ENCODE measurements at places on chromosomes 1 and 21.
A peak's percentile ranks its signal among the peaks of the same experiment; 100 is the strongest.

- DNase-seq, result peak; percentile 48
Observed at GRCh38 chr21:32921632-32922230, 104.0 kb upstream of the OLIG2 start.

DNA sequence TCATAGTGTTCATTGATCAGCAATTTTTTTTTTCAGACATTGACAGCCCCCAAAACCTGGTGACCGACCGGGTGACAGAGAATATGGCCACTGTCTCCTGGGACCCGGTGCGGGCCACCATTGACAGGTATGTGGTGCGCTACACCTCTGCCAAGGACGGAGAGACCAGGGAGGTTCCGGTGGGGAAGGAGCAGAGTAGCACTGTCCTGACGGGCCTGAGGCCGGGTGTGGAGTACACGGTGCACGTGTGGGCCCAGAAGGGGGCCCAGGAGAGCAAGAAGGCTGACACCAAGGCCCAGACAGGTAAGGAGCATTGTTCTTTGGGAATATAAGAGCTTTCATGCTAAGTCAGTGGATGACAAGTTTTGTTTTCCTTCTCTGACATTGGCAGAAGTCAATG lies 49.3 kb downstream of the TNN start:
- no peak for DNase-seq

- no peak for DNase-seq
Observed at GRCh38 chr1:99635664-99636063, 10.2 kb upstream of the PALMD start.

DNA sequence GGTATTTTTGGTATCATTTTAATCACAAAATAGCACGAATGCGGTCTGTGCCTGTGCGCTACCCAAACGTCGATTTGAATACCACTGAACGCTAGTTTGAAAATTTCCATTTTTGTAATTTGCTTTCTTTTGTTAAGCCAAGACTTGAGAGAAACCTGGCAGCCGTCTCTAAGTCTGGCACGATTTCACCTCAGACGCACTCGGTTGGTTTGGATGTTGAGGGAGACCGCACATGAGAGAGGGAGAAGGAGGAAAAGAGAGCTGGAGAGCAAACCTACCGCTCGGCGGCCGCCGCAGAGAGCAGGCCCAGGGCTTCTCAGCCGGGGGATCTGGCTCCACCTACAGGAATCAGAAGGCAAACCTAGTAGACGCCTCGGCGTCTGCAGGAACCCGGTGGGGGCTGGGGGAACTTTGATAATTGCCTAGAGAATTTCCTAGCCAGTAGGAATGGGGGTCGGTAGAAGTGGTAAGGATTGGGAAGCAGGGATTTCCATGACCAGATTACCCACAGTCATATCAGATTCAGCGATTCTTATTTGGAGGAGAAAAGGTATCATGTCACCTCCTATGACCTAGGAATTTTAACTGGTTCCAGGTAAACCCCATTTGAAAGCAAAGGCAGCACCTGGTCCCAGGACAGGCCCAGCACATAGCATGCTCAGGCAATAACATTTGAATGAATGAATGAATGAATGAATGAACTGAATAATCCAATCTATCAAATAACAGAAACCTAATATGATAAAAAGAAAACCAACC lies 83.2 kb downstream of the TM2D1 start:
- peak; percentile 38 for DNase-seq

DNA sequence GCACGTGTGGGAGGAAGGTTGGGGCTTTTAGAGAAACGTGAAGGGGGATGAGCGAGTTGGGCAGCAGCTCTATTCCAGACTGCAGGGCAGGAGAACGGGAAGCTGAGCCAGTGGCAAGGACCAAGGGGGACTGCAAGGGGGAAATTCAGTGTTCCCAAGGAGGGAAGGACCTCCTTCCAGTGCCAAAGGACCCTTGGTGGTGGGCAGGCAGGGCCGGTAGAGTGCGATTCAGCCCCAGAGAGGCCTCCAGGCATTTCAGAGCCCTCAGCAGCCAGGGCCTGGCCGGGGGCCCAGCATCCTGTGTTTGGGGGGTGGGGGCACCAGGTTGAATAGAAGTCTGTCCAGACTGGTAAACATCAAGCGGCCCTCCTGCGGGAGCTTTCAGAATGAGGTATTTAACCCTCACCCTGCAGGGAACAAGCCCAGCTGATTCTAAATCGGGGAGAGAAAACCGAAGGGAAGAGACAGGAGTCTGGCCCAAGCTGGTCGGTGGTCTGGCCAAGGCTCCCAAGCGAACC lies 2.3 kb downstream of the COL9A2 start:
- DNase-seq, result no peak

- DNase-seq, result no peak
Observed at GRCh38 chr1:14768582-14769304, 170.3 kb downstream of the KAZN start.

DNA sequence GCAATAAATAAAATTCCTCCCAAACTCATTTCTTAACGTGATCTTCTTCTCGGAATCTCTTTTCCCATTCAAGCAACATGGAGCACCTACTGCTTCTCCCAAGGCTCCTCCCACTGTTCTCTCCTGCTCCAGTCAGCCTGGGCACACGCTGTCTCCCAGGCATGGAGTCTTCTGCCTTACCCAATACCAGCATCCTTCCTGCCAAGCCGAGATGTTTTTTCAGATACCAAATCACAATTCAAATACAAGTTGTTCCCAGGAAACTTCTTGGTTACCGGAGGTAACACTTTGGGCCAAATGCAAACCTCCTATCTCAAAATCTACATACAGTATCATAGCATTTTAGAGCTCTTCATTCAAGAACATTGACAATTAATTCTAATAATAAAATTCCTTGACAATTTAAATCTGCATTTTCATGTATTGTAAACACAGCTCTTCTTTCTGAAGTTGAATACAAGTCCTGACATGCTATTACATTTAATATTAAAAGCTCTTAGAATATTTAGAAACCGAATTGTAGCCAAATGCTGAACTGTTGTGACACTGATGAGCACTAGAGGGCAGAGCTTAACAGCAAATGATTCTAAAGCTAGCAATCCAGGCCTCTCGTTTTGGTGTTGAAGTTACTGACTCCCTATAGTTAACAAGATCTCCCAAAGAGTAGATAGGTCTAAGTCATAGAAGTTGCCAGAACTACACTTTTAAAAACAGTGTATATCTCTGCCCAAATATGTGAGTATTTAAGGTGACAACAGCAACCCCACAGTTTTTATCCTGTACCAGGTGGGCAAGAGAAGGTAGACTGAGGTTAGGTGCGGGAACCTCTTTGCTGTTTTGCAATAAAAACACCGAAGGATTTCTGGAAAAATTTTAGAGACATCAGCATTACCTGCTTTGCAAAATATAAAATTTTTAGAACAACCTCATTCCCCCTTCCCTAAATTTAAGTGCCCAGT lies 52.3 kb downstream of the BCAR3 start:
- no peak for DNase-seq

- DNase-seq, result no peak
Observed at GRCh38 chr1:196007763-196008162, 600.5 kb downstream of the KCNT2 start.

- DNase-seq, result no peak
Observed at GRCh38 chr1:238061967-238062613, 171.4 kb upstream of the ZP4 start.

GRCh38 chr1:167774710-167775109 lies 52.9 kb downstream of the MPZL1 start:
- DNase-seq, result no peak

GRCh38 chr1:3034728-3035562 lies 13.7 kb downstream of the ACTRT2 start:
- no peak for DNase-seq

DNA sequence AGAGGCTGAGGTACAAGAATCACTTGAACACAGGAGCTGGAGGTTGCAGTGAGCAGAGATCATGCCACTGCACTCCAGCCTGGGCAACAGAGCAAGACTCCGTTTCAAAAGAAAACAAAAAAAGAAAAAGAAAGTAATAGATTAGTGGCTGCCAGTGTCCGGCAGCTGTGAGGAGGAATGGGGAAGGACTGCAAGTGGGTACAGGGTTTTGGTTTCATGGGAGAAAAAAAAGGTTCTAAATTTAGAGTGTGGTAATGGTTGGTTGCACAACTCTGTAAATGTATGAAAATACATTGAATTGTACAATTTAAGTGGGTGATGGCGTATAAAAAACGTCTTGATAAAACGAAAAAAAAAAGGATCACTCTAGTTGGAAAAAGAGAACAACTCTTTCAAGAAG lies 6.7 kb downstream of the TAF1A start:
- DNase-seq, result no peak

DNA sequence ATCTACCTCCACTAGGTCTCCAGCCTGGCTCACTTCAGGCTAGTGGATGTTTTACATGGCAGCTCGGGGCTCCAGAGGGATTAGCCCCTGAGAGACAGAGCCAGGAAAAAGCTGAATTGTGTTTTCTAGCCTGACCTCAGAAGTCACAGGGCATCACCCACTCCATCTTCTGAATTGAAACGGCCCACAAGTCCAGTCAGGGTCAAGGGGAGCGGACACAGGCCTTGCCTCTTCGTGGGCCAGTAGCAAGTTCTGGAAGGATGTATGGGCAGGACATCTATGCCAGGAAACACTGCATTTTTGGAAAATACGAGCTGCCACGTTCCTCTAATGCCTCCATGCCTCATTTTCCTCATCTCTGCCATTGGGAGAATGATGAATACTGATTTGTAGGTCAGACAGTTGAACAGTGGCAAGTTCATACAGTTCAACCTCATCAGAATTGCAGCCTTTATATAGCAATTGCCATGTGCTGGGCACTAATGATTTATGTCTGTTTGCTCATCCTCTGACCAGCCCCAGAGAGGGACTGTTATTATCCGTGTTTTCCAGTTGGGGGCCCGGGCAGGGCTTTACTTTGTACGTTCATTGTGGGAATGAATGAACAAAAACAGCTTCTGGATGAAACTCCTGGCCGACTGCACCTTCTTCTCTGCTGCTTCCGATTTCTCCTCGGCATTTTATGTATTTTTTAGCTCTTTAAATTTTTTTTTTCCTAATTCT lies 23.2 kb upstream of the PCBP3 start:
- DNase-seq, result no peak

DNA sequence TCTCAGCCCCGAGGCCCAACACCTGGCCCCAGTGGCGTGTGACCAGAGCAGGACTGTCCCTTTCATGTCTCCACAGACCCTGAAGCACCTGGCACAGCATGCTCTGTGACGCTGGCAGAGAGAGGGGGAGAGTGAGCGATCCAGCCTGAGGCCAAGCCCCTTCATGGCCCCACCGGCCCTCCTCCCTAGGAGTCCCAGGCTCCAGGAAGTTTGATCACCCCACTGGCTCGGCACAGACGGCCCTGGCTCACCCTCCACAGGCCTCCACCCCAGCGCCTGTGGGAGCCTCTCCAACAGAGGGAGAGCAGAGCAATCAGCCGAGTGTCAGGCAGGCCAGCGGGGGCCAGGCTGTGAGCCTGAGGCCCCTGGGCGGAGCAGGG lies 11.0 kb downstream of the SH3BGRL3 start:
- no peak for DNase-seq

- DNase-seq, result peak; percentile 16
Observed at GRCh38 chr1:67441183-67441582, 11.0 kb upstream of the SERBP1 start.

DNA sequence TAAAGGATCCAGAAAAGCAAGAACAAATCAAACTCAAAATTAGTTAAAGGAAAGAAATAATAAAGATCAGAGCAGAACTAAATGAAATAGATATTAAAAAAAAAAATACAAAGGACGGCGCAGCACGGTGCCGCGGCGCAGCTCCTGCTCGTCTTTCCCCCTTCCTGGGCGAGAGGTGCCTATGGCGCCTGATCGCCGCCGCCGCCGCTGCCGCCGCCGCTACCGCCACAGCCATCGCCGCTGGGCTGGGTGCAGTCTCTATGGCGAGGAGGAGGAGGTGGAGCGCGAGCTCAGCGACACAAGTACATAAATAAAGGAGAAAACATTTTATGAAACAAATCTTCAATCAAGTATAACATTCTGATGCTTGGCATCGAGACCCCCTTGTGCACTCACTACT lies 77.6 kb upstream of the VANGL1 start:
- DNase-seq, result no peak

GRCh38 chr21:45768740-45769048 lies 125.2 kb downstream of the PCBP3 start:
- no peak for DNase-seq

- DNase-seq, result no peak
Observed at GRCh38 chr1:84971957-84972356, 25.0 kb downstream of the MCOLN2 start.

DNA sequence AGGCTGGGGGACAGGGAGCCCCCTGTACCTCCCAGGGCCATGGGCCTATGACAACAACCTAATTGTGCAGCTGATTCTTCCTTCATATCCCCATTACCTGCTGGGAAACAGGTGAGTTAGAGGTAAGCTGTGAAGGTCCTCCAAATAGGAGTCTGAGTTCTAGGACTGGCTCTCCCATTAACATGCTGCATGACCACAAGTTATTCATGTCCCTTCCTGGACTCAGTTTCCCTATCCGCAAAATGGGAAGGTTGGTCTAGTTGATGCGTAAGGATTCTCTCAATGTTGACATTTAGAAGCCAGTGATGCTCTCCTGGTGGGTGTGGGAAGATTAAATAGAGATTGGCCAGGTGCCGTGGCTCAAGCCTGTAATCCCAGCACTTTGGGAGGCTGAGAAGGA lies 4.1 kb downstream of the ZNF683 start:
- DNase-seq, result no peak

DNA sequence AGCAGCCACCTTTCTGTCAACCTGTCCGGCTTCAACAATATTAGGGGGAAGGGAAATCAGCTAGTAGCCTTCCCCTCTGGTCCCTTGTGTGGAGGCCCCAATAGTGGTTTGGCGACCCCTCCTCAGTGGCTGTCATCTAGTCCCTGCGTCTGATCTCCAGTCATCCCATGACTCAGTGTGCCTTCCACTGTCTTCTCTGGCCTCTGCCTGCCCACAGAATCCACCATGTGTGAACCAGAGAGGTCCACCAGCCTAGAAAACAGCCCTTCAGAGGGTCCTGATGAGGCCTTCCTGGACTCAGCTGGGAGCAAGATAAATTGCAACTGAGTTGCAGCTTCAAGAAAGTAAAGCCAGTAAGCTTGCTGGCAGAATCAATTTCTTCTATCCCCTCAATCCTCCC lies 3.8 kb upstream of the ATXN7L2 start:
- DNase-seq, result no peak

DNA sequence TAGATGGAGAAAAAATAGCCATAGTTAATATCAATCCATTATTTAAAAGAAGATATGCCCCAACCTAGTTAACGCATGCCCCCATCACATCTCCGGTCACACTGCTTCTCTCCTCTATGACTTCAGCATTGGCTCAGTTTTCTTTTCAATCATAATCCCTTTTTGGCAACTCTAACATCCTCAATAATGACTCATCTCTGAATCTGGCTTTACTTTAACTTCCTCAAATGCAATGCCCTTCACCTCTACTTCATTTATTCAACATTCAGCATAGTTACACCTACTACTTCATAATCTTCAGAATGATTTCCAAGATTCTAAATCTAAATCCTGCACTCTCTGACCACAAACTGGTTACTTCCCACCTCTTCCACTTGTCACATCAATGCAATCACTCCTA lies 417.3 kb downstream of the USH2A start:
- no peak for DNase-seq

DNA sequence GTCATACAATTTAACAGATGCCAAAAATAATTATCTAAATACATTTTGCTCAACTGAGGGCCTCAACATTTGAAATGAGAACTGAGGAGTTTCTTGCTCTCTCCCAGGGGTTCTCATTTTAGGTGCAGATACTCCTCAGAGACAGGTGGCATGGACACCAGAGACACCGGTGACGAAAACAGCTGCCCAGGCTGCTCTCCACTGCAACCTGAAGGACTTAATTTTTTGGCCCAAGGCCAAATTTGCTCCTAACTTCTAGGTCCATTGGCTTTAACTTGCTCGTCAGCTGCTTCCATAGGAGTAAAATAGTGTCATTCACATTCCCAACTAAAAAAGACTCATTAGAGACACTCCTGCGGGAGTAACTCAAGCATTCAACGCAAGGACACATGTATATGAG lies 87.0 kb downstream of the NRIP1 start:
- no peak for DNase-seq

All from stimulated activated CD4-positive, alpha-beta T cell treated with anti-CD3 and anti-CD28 coated beads, Interleukin-12 subunit alpha, Interleukin-12 subunit beta, amount 100 ng/mL, for 48 hours (primary cell).